Left lobe of liver (tissue), 2 donors: ENCODE measurements at places on chromosomes 3 and 15.

GRCh38 chr3:20154928-20155327 is 31.1 kb downstream of the SGO1 start:
- no peak for DNase-seq

DNA sequence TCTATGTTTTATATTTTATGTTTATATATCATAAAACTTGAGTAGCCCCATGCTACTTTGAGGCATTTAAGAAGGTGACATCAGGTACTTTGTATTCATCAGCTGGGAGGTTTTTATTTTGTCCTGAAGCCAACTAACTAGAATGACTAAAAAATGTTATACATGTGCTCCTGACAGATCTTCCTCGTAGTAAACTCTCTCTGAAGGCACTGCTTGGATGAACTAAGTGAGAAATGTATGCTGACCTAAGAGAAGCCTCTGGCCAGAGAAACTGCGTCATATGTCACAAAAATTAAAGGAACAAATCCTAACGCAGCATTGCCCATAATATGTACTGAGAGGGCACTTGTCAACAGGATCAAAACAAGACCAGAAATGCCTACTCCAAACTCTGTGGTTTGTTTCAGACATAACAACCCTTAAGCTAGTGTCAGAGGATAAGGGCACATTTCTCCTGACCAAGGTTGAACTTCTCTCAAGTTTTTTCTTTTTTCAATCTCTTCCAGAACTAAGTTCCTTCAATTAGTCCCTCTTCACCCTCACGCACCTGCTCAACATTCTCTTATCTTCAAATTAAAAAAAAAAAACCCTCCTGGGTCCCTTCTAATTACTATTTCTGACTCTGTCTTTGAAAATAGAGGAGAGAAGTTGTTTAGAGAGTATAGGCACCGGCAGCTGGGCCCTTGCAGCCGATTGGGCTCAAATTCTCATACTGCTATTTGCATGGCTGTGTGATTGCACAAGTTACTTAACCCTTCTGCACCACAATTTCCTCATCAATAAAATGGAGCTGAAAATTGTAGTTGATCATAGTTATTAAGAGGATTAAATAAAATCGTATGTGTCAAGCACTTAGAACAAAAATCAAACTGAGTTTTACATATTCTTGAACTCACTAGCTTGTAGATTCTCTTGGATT is 159.0 kb downstream of the FRMD5 start:
- no peak for DNase-seq

- no peak for DNase-seq
These were observed 78.7 kb upstream of the ETV5 start for GRCh38 chr3:186187401-186188275.

- DNase-seq: no peak
These were observed 7.8 kb upstream of the PTX3 start for GRCh38 chr3:157428853-157429252.

- DNase-seq: peak; percentile 45
These were observed 47.2 kb upstream of the SLC41A3 start for GRCh38 chr3:126130981-126131745.

- DNase-seq: no peak
These were observed 149.0 kb downstream of the NEK10 start for GRCh38 chr3:27220166-27220565.

- DNase-seq: no peak
These were observed 84.2 kb downstream of the SEMA6D start for GRCh38 chr15:47801522-47801921.

DNA sequence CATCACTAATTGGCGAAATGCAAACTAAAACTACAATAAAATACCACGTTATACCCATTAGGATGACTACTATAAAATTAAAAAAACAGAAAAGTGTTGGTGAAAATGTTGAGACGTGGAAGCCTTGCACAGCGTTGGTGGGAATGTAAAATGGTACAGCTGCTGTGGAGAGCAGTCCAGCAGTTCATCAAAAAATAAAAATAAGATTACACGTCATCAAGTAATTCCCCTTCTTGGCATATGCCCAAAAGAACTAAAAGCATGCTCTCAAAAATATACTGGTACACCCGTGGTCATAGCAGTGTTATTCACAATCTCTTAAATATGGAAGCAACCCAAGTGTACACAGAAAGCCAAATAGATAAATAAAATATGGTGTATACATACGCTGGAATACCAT is 71.8 kb upstream of the NDN start:
- no peak for DNase-seq

- peak; percentile 88 for DNase-seq
These were observed at the start of gene SUMF1 for GRCh38 chr3:4466741-4467521. Gene SUMF1, minus strand, starts transcription at chr3:4467269. Its CDS starts 24 bp downstream, at chr3:4467245.

GRCh38 chr3:194618858-194619608 is 14.2 kb downstream of the TMEM44 start:
- DNase-seq: no peak

- DNase-seq: no peak
These were observed 16.9 kb downstream of the CDAN1 start for GRCh38 chr15:42720071-42720470.

DNA sequence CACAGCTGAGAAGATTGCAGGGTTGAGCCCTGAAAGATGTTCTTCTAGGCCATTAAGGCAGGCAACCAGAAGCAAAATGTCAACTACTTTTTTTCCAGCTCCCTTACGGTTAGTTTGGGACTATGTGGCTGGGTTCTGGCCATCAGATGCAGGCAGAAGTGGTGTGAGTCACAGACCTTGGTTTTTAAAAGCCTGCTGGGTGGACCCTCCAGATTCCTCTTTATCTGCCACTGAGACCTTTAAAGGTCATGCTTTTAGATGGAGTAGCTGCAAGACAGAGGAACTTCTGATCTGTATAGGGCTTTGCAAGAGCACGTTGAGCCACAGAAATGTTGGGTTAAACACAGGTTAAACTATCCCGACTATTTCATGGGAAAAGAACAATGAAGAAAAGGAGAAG is 102.9 kb downstream of the CHST2 start:
- DNase-seq: no peak

GRCh38 chr15:67892559-67893377 is 52.9 kb upstream of the RNU6-1 start:
- DNase-seq: no peak

DNA sequence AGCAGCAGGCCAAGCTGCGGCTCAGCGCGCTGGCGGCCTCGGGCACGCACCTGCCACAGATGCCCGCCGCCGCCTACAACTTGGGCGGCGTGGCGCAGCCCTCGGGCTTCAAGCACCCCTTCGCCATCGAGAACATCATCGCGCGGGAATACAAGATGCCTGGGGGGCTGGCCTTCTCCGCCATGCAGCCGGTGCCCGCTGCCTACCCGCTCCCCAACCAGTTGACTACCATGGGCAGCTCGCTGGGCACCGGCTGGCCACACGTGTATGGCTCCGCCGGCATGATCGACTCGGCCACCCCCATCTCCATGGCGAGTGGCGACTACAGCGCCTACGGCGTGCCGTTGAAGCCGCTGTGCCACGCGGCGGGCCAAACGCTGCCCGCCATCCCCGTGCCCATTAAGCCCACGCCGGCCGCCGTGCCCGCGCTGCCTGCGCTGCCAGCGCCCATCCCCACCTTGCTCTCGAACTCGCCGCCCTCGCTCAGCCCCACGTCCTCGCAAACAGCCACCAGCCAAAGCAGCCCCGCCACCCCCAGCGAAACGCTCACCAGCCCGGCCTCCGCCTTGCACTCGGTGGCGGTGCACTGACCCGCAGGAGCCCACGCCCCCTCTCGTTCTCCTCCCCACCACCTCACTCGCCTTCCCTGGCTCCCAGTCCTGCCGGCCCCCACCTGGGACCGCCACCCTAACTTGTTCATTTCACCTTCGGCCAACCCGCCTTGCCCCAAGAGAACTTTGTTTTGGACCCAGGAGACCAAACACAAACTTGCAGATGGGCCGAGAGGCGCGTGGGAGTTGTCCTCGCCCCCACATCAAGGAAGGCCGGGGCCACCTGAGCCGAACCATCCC is 1.5 kb downstream of the FOXB1 start:
- no peak for DNase-seq

- no peak for DNase-seq
These were observed 16.4 kb downstream of the CCDC12 start for GRCh38 chr3:46960081-46960701.

- no peak for DNase-seq
These were observed 78.2 kb downstream of the CLSTN2 start for GRCh38 chr3:140013220-140013619.

GRCh38 chr3:16816048-16816780 is 68.5 kb upstream of the PLCL2 start:
- no peak for DNase-seq

- no peak for DNase-seq
These were observed 544.7 kb downstream of the MECOM start for GRCh38 chr3:169118666-169119370.

- DNase-seq: no peak
These were observed 308.4 kb downstream of the RPLP1 start for GRCh38 chr15:69760890-69761568.

GRCh38 chr3:114789803-114790202 is 357.3 kb downstream of the ZBTB20 start:
- no peak for DNase-seq

GRCh38 chr3:149085828-149086231 is 503 bp downstream of the HLTF start:
- no peak for DNase-seq

- DNase-seq: no peak
These were observed 283.7 kb downstream of the GBE1 start for GRCh38 chr3:81477740-81478139.

DNA sequence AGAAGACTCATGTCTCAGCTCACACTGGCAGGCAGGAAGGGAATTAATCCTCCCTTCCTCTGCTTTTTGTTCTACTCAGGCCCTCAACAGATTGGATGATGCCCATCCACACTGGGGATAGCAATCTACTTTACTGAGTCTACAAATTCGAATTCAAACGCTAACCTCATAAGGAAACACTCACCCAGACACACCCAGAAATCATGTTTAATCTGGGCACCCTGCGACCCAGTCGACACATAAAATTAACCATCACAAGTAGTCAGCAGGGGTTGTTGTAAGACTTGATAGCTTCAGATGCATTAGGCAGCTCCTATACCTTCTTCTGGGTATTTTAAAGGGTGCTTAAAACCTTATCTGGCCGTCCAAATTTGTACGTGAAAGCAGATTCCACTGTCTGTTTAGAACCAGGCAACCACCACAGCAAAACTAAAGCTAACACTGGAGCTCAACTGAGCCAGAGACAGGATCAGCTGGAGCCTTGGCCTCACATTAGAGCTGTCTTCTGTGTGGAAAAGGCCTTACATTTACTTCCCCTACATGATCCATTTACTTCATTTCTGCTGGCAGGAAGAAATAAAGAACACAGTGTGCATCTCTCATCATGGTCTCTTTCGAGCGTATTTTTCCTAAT is 407.3 kb upstream of the PPP2R3A start:
- DNase-seq: no peak

GRCh38 chr3:33250712-33251111 is 26.5 kb upstream of the FBXL2 start:
- no peak for DNase-seq
